ENCODE measurements at places on chromosomes 2 and 18.

GRCh38 chr2:104448661-104449440 lies 405.1 kb upstream of the POU3F3 start:
- no peak for DNase-seq

DNA sequence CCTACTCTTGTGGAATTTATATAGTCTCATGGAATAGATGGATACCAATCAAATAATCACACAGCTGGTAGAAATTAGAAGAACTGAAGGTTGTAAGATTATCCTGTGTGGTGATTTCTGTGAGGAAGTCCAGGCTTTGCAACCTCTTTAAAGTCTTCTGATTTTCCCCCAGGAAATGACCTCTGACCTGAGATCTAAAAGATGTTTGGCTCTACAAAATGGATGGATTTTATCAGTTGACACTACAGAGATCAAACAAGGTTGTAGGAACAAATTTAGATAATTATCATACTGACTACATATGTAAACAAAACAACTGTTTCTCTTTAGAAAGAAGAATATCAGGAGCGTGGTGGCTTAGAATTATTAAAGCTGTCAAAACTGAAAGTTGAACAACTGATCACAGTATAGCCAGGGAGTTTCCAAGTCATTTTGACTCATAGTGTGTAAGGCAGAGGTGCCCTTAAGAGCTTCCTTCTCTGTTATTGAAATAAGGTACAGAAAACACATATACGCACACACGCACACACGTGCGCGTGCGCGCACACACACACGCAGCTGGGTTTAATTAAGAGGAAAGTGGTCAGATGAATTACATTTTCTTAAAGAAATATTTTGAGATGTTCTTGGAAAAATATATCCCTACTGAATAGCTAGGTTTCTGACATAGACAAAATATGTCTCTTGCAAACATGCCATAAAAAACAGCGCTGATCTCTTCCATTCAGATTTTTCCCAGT lies 35.5 kb upstream of the PELI1 start:
- peak; percentile 62 for DNase-seq

DNA sequence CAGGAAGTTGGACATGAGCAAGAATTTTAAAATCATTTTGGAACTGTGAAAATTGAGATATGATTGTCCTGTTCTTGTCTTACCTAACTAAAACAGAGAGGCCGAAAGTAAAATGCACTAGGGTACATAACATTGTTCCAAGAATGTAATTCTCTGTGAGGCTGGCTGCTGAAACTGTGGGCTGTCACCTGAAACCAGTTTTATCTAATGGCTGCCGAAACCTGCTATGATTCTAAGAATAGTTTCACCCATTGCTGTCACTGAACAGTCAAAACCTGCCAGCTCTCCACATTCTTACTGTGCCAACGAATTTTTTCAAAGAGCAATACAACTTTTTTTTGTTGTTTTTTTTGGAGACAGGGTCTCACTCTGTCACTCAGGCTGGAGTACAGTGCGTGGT lies 119.3 kb upstream of the ZSWIM2 start:
- no peak for DNase-seq

DNA sequence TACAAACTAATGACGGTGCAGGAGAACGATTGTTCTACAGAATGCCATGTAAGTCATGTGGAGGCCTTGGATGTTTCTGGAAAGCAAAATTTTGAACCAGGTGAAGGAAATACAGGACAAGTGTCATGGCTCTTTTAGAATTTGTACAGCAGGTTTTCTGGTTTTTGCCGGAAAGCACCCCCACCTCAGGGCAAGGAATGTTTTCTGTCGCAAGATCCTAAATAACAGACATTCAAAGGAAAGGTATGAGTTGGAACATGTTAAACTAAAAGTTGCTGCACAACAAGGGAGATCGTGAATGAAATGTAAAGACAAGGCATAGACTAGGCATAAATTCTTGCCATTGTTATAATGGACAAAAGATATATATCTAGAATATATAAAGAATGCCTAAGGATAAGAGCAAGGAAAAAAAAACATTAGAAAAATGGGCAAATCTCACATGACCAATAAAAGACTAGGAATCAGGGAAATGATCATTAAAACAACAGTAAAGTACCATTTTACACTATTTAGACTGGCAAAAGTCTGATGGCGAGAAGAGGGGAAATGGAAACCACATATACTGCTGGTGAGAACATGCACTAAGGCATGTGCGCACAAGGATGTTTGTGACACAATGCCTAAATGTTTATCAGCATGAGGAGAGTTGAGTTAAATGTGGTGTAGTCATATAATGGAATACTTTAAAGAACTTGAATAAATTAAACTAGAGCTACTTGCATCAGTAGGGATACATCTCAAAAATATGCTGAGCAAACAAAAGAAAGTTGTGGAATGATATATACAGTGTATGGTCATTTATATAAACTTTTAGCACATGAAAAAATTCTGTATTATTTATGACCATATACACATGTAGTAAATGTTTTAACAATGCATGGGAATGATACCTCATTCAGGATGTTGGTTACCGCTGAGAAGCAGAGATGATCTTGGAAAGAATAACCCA lies 127.0 kb downstream of the EML6 start:
- DNase-seq = no peak

GRCh38 chr18:10226971-10227370 lies 227.5 kb upstream of the APCDD1 start:
- no peak for DNase-seq

DNA sequence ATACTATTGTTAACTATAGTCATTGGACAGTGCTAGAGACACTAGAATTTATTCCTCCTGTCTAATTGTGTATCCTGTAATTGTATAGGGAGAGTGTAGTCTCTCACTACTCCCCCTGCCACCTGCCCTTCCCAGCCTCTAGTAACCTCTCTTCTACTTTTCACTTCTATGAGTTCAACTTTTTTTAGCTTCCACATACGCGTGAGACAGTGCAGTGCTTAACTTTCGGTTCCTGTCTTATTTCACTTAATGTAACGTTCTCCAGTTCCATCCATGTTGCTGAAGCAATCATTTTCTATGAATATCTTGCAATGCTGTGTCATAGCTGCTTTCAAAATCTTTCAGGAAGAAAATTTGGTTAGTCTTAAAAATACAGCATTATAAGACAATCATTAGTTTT lies 22.8 kb upstream of the RUFY4 start:
- no peak for DNase-seq

GRCh38 chr18:676736-677135 lies 19.3 kb downstream of the TYMS start:
- no peak for DNase-seq

DNA sequence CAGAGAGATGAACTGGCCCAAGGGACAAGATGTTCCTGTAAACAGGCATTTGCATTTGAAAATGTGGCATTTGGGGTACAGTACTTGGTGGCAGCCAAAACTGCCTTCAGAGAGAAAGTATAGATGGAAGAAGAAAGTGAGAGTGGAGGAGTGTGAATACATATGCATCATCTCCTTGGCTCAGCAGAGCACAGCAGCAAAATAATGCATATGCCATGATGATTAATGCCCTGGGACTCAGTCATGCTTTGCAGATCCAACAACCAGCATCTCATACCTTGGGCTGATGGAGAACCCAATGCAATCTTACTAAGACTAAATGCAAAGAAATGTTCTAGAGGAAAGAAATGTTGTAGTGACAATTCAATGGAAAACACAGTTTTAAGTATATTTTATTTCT lies 29.7 kb upstream of the CYTIP start:
- peak; percentile 28 for DNase-seq
